NCI-H526 treated with DMSO at 0.1 percent for 48 hours (cell line): ENCODE measurements at places on chromosomes 12 and 14.

DNA sequence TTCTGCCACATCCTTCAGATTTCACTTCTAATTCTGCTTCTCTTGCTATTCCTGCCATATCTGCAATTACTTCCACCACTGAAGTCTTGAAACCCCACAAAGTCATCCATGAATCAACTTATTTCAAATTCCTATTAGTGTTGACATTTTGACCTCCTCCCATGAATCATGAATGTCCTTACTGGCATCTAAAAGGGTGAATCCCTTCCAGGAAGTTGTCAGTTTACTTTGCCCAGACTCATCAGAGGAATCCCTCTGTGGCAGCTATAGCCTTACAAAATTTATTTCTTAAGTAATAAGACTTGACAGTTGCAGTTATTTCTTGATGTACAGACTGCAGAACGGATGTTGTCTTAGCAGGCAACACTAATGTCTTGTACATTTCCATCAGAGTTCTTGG lies 162.9 kb downstream of the PCNX1 start:
- no peak for DNase-seq

DNA sequence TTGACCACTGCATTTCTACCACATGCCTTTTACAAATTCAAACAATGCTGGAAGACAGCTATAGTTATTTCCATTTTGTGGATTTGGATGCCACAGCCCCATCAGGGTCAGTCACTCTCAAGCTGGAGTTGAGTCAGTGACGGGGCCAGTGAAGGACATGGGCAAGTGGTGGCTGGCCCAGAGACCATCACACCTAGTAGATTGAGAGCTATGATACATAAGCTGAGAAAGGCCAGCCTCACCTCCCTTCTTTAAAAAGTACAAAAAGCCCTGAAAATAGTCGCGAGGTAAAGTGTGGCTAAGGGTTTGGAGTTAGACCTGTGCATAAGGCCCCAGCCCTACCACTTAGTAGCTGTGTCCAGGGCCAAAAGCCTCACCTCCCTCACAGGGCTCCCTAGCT lies 4.1 kb downstream of the KCTD10 start:
- no peak for DNase-seq

- DNase-seq: no peak
Observed at GRCh38 chr12:50297027-50297426, 13.7 kb upstream of the LIMA1 start.

- DNase-seq: no peak
Observed at GRCh38 chr14:55366271-55366670, 45.4 kb downstream of the ATG14 start.

DNA sequence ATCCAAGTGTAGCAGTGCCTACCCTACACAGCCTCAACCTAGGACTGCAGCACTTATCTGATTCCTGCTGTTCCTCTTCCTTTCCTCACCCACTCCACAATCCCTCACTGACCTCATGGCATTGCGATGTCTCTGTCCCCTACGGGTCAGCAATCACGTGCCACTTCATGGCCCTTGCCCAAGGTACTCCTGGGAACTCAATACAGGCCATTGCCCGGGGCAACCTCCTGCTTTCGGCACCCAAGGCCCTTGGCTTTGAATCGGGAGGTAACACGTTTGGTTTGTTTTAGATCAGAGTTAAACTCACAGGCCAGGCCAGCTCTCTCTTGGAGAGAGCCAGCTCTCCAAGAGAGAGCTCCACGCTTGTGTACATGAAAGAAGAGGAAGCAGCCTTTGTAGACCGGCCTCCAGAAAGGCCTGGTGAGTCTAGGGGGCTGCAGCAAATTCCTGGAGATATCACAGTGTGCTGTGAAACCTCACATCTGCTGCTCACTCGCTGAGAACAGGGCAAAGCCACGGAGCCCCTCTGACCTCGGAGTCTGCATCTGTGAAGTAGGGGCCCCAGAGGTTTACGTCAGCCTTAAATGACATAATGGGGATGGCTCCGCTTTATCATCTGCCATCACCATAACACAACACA lies 12.2 kb downstream of the CLMN start:
- DNase-seq: no peak

DNA sequence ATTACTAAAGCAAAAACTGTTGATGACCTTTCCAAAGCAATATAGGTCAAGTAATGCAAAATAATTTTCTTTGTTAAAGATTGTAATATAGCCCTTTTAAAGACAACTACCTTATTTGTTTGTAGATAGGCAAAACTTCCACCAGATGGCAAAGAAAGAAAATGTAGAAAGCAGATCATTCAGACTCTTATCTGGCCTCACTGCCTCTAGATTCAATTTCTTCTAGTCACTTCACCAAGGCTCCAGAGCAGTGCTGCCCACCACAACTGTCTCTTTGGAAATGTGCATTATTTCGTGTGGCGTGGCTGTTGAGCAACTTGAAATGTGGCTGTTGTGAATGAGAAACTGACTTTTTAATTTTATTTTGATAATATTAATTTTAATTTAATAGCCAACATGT lies 127.1 kb downstream of the ITPR2 start:
- no peak for DNase-seq
